ENCODE measurements at places on chromosomes 16 and 17. TPM values are rescaled to one million over a fixed set of nuclear protein-coding genes. Genes with fewer than 3 reads are reported as not detected.

- no peak for DNase-seq
Measured at GRCh38 chr17:66582373-66583111, 252.4 kb upstream of the CACNG5 start.

DNA sequence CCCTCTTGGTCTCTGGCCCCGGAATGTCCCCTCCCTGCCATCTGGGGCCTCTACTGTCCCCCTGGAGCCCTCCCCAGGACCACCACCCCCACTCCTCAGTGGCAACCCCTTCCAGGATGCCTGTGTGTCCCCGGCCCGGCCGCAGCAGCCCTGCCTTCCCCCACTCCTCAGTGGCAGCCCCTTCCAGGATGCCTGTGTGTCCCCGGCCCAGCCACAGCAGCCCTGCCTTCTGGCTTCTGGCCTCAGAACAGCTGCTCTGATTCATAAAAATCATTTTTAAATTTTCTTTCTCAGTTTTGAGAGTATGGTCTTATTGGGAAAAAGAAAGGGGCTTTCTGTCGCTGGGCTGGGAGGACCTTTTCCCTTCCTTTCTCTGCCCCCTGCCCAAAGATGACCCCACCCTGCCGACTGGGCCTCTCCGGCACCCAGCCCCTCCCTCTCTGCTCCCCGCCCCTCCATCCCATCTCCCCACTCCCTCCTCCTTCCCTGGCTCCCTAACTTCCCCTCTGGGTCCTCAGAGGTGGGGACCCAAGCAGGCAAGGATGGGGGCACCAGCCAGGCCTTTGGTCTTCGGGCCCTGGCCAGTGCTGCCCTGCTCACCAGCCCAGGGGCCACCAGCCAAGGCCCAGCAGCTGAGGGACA lies 40.5 kb downstream of the BAHCC1 start:
- no peak for DNase-seq

DNA sequence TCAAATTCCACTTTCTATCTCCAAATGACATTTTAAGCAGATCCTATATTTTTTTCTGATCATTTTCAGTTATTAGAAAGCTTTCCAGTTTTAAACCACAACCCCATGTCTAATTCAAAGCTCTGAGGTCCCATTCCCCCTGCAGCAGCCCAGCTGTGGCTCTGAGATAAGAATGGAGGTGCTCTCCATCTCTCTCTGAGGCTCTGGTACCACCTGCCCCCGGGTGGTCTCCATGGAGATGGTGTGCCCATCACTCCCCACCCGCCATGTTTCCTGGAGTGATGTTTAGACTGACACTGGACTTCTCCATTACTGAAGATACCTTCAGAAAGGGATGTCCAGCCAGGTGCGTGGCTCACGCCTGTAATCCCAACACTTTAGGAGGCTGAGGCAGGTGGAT lies 68.1 kb upstream of the SEC14L1 start:
- DNase-seq = no peak

- no peak for DNase-seq
Measured at GRCh38 chr16:69927056-69927757, 23.9 kb upstream of the CLEC18A start.

DNA sequence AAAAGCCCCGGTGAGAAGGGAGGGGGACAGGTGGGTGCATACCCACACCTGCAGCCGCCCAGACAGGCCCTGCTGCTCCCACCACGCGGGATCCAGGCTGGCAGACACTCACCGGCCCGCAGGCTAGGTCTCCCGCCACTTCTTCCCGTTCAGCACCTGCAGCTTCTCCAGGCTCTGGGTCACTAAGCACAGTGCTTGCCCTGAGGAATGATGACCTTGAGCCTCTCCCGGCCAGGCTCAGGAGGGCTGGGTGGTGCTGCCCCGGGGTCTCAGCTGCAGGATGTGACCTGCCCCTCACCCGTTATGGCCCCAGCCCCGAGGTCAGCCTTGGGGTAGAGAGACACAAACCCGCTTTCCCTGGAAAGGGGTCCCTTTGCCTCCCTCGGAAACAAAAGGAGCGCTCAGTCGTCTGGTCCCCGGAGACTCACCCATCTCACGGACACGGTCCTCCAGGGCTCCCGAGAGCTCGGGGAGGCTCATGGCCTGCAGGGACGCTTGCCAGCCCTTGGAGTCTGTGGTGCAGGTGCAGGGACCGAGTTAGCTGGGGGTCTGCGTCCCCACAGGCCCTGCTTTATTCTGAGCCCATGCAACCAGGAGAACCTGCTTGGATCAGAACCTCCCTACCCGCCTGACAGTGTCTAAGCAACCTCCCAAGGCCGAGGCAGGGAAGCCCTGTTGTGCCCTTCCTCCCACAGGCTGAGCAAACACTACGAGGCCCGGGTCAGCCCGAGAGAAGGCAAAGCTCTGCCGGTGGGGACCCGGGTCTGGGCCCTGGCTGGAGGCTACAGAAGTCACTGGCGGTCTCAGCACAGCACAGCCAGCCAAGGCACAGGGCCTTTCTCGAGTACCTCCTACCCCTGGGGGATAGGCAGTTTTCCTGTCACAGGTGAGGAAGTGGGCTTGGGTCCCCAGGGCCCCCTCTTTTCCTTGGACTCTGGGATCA lies 3.8 kb downstream of the NUDT16L1 start:
- no peak for DNase-seq

GRCh38 chr16:15553313-15554088 lies 89.5 kb downstream of the MARF1 start:
- no peak for DNase-seq

GRCh38 chr17:78745407-78746088 lies 36.5 kb downstream of the CYTH1 start:
- DNase-seq = no peak

DNA sequence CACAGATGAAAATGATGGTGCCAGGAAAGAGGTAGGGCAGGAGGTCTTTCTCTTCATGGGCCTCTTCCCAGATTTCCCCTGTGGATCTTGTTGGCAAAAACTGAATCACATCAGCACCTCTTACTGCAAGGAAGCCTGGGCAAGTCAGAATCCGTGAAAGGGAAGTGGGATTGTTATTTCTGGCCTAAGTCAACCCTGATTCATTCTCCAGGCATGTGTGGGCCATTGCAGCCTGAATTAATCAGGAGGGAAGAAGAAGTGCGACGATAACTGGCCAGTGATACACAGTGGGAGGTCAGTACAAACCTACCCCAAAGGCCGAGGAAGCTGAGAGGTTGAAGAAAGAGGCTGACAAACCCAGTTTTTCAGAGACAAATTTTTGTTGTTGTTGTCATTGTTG lies 17.9 kb upstream of the NSMCE1 start:
- DNase-seq = no peak

- peak; percentile 34 for DNase-seq
Measured at GRCh38 chr17:7478276-7479212, 887 bp downstream of the ZBTB4 start.

DNA sequence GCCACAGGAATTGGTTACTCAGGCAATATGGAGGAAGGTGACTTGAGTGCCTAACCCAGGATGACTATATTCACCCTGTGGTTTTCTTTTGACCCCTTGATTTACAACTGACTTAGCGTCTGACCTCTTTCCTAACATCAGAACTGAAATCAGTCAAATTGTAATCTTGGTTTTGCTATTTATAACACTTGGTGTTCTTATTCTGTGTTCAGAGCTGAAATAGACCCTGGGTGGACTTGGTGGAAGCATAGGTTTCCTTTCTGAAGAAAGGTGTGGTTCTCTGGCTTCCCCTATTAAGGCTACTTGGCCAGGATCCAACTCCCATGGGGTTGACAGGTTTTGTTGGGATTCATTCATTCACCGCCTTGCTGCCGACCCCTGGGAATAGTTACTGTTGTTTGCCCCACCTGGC lies 80.8 kb downstream of the CLEC16A start:
- DNase-seq = no peak

- DNase-seq = no peak
Measured at GRCh38 chr17:54967621-54968261, 713 bp downstream of the COX11 start.

DNA sequence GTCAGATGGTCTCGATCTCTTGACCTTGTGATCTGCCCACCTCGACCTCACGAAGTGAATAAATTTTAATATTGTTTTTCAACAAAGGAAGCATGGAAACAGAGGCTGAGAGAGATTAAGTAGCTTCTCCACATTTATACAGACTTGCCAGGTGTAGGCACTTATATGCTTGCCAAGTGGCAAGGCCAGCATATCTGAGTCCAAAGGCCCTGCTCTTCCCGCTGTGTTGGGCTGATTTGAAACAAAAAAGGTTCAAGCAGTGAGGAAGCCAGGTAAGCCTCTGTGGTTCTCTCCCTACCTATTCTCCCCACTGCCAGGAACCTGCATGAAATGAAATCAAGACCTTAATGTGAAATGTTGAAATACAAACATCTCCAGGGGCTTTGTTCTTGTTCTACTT lies 7.5 kb upstream of the SLC6A4 start:
- DNase-seq = no peak

GRCh38 chr17:62717889-62718288 lies 90.2 kb downstream of the MARCHF10 start:
- no peak for DNase-seq

DNA sequence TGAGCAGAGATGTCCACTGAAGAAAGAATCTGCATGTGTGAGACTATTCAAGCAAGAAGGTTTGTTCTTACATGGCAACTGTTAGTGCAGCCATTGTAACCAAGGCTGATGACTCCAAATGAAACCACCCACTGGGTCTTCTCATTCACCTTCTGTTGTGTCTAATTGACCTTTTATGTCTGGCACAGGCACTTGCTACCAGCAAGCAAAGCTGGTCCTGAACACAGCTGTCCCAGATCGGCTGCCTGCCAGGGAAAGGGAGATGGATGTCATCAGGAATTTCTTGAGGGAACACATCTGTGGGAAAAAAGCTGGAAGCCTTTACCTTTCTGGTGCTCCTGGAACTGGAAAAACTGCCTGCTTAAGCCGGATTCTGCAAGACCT lies 3.6 kb downstream of the CDC6 start:
- DNase-seq = no peak

DNA sequence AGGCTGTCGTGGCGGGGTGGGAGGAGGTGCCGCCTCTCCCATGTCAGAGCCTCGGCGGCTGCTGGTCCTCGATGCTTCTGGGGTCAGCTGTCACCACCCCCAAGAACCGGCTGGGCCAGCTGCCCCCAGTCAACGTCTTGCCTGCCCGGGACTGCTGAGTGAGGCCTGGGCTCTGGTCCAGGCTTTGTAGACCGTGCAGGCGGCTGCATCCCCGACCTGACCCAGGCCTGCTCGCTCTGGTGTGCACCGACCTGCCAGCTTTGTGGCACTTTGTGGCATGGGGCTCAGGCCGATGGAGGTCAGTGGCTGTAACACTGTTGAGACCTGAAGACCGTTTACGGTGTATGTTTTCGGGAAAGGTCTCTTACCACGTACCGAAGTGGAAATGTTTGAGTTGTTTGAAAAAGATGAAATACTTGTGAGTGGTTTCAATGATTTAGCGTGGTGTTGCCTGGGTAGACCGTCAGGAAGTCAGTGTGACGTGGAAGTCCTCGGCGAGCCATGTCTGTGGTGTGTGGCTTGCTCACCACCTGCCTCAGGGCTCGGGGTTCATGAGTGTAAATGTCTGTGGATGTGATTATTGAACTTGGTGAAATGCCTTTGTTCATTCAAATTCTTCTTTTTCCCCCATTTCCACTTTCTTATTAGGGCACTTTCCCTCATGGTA lies 53.2 kb upstream of the ZNF750 start:
- no peak for DNase-seq

DNA sequence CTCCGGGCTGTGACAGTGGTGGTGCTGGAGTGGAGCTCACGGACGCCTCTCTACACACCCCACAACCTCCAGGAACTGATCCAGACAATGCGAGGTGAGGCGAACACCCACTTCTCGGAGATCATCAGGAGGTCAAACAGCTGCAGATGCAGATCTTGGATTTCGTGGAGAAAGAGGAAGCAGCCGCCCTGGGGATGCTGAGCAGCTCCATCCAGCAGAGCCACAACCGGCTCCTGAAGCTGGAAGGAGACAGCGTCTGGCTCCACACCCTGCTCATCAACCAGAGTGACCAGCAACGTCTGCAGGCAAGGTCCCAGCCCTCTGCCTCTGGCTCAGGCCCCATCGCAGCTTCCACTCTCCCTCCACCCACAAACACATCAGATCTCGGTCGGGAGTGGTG lies 13.2 kb upstream of the SLC16A5 start:
- DNase-seq = no peak

DNA sequence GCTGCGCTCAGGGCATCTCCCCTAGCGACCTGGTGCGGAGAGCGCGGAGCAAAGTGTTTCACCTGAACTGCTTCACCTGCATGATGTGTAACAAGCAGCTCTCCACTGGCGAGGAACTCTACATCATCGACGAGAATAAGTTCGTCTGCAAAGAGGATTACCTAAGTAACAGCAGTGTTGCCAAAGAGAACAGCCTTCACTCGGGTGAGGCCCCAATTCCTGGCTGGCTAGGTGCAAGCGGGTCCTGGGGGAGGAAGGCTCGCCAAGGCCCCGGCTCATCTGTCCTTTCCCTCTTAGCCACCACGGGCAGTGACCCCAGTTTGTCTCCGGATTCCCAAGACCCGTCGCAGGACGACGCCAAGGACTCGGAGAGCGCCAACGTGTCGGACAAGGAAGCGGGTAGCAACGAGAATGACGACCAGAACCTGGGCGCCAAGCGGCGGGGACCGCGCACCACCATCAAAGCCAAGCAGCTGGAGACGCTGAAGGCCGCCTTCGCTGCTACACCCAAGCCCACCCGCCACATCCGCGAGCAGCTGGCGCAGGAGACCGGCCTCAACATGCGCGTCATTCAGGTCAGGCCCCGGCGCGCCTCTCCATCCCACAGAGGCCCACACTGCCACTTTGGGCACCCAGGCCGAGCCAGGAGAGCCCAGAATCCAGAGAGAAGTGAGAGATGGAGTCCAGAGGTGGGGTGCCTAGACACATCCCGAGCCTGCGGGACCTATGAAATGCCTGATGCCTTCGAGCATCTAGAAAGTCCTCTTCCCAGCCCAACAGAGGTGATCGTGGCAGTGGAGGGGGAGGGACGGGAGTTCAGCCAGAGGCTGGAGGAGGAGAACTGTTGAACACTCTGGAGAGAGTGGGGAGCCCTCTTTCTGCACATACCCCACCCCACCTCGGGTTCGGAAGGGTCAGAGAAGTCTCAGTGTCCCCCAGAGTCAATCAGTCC lies 3.3 kb downstream of the LHX1 start:
- DNase-seq = no peak

DNA sequence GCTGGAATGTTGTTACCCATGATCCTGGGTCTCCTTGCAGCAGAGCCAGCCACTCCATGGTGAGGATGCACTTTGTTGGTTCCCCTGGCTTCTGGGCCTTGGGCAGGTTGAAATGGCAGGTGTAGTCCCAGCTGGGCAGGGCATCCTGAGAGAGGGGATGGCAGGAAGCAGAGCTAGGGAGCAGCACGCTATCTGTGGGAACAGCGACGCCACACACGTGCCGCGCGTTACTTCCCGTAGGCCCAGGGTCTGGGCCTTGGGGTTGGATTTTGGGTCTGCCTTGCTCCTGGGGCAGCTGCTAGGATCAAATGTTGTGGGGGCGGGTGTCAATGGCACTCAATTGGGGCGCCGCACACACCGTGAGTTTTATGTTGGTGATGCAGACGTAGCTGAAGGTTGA lies 368.0 kb downstream of the CPPED1 start:
- no peak for DNase-seq

Gene MOSMO
- 50.2 TPM for total RNA-seq

Gene METTL16
- total RNA-seq = 17.0 TPM

Gene C16orf54
- total RNA-seq = 0.31 TPM

Gene CA7
- not detected for total RNA-seq

Gene CCDC78
- 4.2 TPM for total RNA-seq

Gene HEATR9
- not detected for total RNA-seq

Gene KRTAP4-3
- not detected for total RNA-seq
